T-helper 2 cell (primary cell): ENCODE measurements at places on chromosomes 3 and 15.

DNA sequence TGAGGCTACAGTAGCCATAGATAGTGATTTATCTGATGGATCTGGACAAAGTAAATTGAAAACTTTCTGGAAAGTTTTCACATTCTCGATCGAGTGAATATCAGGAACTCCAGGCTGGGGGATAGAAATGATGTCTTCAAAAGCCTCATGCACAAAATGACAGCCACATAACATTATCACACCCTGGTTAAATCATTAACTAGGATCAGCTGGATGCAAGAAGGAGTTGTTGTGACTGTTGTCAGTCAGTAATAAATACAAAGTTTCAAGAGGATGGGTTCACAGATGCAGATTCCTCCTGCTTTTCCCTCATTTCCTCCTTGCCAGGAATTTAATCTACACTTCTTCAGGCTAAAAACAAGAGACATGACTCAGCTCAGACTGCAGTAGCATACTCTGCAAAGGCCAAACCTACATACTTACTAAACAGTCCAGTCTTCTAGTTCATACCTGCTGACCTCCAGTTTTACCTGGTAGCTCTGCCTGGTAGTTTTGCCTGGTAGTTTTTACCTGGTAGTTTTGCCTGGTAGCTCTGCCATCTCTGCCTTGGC, 40.9 kb downstream of the C2CD4A start:
- no peak for DNase-seq

- peak; percentile 55 for DNase-seq
These were observed 138.3 kb downstream of the DIPK2A start for GRCh38 chr3:144109944-144110343.

GRCh38 chr3:62051506-62051905, 321.8 kb downstream of the FEZF2 start:
- DNase-seq, result no peak

DNA sequence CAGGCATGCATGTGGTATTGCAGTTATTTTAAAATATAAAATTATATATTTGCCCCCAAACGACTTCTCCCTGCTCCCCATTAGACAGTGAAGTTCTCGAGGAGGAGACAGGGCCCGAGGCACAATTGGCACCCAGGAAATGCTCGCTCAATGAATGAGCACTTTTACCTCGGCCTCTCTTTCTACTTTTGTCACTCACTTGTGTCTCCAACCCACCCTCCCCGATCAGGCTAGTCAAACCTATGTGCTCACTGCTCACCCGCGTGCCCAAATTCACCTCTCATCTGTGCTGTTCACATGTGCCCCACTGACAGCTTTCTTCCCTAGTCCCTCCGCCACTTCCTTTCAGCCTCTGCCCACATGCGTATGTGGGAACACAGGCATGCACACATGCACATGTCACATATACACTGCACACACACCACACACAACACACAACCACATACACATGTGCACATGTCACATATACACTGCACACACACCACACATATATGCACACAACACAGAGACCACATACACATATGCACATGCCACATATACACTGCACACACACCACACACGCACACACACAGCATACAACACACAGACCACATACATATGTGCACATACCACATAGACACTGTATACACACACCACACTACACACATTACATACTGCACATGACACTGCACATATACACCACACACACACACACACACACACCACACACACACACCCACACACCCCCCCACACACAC, 46.3 kb upstream of the DLG1 start:
- DNase-seq, result no peak

- no peak for DNase-seq
These were observed 1.0 kb downstream of the DTWD1 start for GRCh38 chr15:49621887-49622286.

DNA sequence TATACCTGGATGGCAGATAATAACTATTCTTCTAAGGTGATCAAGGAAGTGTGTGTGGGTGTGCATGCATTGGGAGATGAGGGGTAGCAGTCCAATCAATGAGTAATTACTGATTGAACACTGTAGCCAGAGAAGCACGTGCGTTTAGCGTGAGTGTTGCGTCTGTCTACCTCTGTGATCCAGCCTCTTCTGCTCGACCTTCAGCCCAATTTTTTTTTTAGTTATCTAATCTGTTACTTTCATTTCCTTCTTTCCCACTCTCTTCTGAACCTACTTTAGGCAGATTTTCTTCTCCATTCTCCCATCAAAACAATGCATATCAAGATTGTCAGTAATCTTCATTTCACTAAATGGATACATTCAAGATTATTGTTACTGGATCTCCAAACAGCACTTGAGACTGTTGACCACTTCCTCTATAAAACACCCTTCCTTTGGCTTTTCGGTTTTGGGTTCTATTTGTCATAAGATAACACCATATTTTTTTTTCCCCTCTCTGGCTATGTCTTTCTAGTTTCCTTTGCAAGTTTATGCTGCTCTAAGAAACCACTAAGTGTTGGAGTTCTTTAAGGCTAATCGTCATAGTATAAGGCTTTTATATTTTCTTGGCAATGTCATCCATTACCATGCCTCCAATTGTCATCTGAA, 41.0 kb downstream of the MCTP2 start:
- peak; percentile 72 for DNase-seq

- no peak for DNase-seq
These were observed 8.6 kb downstream of the MAPKAPK3 start for GRCh38 chr3:50625231-50626182.

DNA sequence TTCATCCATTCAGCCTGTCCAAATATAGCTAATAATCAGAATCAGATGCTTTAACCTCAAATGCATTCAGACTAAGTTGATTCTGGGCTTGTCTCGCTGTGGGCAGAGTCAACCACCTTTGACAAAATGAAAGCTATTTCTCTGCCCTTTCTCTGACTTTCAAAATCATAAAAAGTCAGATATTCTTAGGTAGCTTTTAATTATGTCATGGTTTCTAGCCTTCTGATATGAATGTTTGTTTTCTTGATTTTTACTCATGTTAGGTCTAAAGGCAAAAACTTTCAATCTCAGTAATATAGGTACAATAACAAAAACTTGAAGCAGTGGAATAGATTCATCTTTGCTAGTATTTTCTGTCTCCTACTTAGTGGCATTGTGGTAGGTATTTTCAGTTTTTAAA, 25.3 kb upstream of the C15orf61 start:
- no peak for DNase-seq

GRCh38 chr3:148106062-148106461, 591.6 kb upstream of the AGTR1 start:
- no peak for DNase-seq

GRCh38 chr3:89787979-89788378, 680.6 kb downstream of the EPHA3 start:
- no peak for DNase-seq

GRCh38 chr15:61835029-61835428, 225.2 kb downstream of the VPS13C start:
- no peak for DNase-seq

- DNase-seq, result no peak
These were observed 86.0 kb downstream of the SEMA5B start for GRCh38 chr3:122941228-122942206.

GRCh38 chr3:138408751-138409570, 25.5 kb upstream of the ESYT3 start:
- DNase-seq, result no peak

DNA sequence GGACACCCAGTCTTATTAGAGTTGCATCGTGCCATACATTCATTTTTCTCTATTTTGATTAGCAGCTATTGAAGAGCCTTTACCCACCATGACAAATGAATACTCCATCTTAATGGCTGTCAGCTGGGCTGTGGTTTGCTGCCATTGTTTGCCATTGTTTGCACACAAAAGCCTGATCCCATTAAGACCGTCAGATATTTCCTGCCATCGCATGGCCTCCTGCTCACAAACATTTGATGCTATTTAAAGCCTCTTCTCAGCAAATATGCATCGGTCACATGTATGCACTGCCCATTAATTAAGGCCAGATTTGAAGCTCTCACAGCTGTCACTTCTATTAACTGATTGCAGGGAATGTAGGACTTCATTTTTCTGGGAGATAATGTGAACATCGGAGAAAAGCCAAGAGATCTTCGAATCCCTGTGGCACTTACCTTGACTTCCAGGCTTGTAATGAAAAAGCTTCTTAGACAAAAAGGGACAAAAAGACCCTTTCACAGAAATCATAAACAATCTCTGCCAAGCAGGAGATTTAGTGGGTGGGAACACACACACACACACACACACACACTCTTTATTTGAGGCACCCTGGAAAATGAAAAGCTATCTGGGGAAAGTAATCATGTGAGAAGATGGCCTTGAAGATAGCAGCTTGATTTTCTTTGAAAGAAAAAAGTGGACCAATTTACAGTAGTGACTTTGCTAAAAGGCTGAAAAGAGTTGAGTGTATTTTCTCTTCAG, 175.4 kb upstream of the NR2E3 start:
- DNase-seq, result no peak

GRCh38 chr3:66582721-66583423, 82.0 kb upstream of the LRIG1 start:
- DNase-seq, result peak; percentile 35

GRCh38 chr3:169148448-169149348, 514.8 kb downstream of the MECOM start:
- DNase-seq, result no peak

DNA sequence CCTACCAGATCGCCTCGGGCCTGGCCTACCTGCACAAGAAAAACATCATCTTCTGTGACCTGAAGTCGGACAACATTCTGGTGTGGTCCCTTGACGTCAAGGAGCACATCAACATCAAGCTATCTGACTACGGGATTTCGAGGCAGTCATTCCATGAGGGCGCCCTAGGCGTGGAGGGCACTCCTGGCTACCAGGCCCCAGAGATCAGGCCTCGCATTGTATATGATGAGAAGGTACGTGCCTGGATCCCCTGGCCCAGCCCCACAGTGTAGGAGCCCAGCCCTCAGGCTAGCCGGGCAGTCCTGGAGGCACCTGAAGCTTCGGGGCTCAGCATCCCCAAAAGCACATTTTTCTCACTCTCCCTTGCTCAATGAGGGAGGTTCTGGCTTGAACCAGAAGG, 135.8 kb downstream of the LRRK1 start:
- no peak for DNase-seq

- DNase-seq, result no peak
These were observed 21.5 kb upstream of the KCNMB3 start for GRCh38 chr3:179272385-179272784.

DNA sequence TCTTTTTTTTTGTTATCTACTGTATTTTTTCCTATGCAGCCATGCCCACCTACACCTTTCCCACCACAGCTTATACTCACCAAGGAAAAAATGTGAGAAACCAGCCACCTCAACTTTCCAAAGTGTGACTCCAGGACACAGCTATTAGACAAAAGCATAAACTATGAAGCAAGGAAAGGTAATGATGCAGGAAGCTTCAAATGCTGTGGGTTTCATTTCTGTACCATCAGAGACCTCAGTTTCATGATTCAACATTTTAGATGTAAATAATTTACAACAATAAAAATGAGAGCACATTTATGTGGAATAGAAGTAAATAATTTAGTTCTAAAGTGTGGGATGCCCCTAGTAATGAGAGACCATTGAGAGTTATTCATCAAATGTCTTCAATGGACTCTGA, 115.1 kb downstream of the CDIN1 start:
- no peak for DNase-seq

GRCh38 chr3:128076483-128077201, 24.4 kb downstream of the SEC61A1 start:
- no peak for DNase-seq
